ENCODE measurements at places on chromosomes 2 and 18.

DNA sequence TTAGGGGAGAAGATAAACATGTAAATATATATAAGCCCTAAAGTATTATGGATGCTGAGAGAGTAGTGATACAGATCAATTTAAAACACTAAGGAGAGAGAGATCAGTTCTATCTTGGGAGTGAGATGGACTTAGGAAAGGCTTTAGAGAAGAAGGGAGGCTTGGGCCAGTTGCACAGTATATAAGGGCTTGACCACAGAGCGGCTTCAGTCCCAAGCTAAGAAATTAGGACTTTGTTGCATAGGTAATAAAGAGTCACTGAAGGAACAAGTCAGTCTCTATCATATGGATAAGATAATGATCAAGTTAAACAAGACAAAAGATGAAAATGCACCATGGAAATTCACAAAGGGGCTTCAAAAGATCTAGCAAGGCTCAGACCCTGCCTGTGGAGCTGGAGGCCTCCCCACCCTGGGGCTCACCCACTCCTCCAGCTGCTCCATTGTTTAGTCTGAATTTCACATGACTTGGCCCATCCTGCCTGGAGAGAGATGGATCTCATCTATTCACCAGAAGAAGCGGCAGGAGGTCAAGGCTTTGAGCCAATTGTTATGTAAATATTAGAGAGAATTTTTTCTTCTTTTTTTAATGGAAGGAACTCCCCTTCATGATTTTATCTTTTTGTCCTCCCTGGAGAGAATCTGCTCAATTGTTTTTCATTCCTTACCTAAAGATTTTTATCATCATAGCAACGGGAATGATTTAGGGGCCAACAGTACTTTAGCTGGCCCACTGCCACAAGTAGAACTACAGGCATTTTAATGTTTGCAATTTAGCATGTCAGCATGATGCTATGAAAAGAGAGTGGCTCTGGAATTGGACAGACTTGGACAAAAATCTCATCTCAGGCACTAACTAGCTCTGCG lies 44.0 kb downstream of the GYPC start:
- no peak for DNase-seq

GRCh38 chr2:2318949-2319348 lies 12.1 kb downstream of the MYT1L start:
- DNase-seq, result no peak

GRCh38 chr18:12722731-12723130 lies 19.9 kb downstream of the PSMG2 start:
- DNase-seq, result no peak

DNA sequence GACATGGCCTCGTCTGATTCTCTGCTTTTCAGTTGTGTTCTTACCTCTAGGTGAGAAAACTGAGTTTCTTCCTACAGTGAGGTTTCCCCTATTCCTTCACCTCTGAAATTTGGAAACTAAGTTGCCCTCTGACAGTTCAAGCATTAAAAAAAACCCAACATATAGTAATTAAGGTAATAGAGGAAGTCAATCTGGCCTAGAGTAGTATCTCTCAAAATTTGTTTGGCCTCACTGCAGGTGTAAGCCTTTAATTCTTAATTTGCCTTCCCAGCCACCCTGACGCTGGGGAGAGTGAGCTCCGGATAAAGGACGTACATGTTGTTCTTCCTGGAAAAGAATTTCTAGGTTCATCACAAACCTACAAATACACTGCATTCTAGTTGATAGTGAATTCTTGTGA lies 1.4 kb downstream of the CAD start:
- no peak for DNase-seq

DNA sequence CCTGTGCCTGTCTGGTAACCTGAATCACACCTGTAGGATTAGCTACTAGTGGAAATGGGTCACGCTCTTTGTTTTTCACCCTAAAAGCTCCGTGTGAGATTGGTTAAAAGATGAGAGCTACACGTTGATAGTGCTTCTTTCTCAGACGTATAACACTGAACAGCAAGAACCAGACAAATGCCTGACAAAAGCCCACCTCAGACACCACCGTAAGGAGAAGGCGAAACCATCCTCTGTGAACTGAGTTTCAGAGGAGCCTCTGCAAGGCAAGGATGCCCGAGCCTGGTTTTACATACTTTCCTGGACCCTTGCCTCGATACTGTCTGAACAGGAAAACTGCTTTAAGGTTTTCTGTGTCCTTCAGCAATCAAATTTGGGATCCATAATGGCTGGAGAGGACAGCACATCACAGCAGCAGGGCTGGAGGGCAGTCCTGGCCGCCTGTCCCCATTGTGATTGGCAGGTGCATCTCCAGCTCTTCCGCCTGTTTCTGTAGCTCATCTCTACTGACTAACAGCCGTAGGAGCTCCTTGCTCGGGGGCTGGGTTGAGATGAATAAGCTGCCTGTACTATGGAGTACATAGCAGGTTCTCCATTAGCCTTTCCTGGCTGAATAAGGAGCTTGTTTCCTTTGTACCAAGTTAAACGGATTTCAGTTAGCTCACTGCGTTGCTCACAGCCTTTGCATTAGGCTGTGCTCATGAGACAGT lies 155.5 kb downstream of the MYT1L start:
- no peak for DNase-seq

- DNase-seq, result no peak
Measured at GRCh38 chr2:133561045-133561852, 7.0 kb downstream of the NCKAP5 start.

DNA sequence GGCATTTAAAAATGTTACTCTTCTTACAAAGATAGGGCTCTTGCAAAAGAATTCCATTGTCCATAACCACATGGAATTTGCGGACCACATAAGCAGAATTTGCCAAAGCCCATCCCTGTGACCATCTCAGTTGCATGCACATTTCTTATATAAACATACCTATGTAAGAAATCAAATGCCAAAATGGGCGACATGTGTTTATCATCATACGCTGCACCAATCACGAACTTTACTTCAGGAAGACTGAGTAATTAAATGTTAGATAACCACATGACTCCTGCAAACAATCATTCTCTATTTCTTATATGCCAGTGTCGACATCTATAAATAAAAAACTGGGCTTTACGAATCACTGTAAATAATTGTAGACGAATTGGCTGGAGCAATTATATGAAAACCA lies 186.1 kb upstream of the RBMS1 start:
- DNase-seq, result no peak

GRCh38 chr2:62577994-62578781 lies 72.2 kb upstream of the TMEM17 start:
- no peak for DNase-seq

GRCh38 chr2:211867845-211868451 lies 670.7 kb downstream of the ERBB4 start:
- no peak for DNase-seq

DNA sequence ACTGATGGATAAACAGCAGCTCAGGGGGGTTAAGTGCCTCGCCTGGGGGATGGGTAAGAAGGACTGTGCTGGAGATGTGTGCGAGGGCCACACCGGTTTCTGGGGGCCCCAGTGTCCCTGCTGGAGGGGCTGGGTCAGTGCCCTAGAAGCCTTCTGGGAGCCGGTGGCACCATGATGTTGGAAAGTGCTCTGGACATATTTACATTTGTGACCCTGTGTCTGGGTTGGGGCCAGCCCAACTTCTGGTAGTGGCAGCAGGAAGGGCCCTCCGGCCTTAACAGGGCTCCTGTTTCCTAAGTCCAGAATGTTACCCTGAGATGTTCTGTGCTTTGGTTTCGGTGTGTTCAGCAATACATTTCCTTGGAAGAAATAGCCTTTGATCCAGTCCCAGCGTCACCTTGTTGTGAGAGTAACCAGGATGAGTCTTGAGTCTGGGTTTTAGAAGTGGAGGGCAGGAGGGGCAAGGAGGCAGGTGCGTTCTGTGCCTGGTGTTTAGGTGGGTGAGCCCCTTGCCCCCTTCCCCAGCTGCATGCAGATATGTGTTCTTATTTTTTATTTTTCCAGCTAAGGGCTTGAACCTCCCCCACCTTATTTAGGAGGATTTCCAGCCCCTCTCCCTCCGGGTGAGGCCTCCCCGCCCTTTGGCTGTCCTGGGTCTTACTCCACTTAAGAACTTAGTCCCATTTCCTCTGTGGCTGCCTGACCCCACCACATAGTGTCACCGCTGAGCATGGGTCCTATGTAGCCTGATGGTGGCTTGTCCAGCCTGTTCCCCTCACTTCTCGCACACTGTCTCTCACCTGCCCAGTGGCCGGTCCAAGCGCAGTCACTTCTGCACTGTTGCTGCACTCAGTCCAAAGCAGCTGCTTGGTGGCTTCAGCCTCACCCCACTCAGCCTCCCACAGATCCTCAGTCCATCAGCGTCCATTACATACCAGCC lies 132.7 kb upstream of the HS6ST1 start:
- no peak for DNase-seq

DNA sequence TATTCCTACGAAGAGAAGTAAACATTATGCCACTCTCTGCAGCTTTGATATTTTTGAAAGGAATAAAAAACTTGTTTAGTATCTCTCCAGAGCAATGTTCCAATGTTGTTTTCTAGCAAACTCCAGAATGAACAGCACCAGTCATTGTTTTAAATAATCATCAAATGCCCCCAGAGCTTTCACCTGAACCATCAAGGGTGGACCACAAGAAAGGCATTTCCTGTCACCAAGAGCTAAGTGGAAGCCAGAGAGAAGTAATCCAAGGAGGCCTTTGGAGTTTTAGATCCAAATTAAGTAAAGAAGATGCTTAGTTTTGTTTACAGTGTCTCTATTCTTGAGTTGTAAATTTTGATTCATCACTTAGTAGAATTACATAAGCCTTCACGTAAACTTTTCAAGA lies 559.0 kb downstream of the ARHGAP15 start:
- DNase-seq, result no peak

- peak; percentile 56 for DNase-seq
Measured at GRCh38 chr2:54570925-54571694, 115.0 kb downstream of the SPTBN1 start.

- no peak for DNase-seq
Measured at GRCh38 chr18:33616556-33616955, 38.5 kb downstream of the ASXL3 start.

GRCh38 chr2:152583512-152584229 lies 133.6 kb downstream of the PRPF40A start:
- no peak for DNase-seq

- DNase-seq, result no peak
Measured at GRCh38 chr2:26859622-26860021, 11.7 kb downstream of the DPYSL5 start.

DNA sequence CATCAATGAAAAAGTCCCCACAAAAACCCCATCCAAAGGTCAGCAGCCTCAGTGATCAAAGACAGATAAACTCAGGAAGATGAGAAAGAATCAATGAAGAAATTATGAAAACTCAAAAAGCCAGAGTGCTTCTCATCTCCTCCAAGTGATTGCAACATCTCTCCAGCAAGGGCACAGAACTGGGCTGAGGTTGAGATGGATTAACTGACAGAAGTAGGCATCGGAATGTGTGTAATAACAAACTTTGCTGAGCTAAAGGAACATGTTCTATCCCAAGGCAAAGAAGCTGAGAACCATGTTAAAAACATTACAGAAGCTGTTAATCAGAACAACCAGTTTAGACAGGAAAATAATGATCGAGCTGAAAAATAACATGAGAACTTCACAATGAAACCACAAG lies 442.8 kb upstream of the SYT4 start:
- DNase-seq, result no peak

DNA sequence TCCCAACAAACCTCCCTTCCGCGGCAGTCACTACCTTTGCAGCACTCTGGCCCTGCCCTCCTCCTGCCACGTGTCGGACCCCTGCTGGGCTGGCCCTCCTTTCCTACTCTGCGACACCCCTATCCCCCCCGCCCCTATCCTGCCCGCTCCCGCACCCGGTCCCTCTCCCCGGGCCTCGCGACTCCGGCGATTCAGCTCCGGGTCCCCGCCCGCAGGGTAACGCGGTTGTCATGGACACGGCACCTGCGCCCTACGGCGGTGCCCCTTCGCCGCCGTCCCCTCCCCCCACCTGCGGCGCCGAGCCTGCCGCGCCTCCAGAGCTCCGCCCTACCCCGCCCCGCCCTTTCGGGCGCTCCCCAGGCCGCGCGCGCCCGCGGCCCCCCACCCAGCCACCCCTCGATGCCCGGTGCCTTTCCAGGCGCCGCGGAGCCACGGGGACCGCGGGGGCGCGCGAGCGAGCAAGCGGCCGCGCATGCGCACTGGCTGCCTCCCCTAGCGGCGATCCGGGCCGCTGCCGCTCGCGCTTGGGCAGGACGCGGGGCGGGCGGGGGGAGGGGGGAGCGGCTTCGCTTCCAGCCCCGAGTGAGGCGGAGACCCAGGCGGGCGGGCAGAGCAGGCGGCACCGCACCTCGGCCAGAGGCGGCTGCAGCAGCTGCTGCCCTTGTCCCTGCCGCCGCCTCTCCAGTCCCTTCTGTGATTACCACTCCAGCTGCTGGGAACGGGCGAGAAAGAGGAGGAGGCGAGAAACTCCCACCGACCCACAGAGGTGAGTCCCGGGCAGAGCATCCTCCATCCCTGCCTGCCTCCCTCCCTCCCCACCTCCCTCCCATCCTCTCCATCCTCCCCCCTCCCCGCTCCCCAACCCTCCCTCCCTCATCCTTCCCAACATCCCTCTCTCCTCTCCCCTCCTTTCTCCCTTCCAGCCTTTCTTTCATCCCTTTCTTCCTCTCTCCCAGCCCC lies at the start of gene CTNNA2:
Gene CTNNA2, plus strand, starts transcription at position 610 of the 960 bp plus-strand sequence.
- DNase-seq, result no peak

DNA sequence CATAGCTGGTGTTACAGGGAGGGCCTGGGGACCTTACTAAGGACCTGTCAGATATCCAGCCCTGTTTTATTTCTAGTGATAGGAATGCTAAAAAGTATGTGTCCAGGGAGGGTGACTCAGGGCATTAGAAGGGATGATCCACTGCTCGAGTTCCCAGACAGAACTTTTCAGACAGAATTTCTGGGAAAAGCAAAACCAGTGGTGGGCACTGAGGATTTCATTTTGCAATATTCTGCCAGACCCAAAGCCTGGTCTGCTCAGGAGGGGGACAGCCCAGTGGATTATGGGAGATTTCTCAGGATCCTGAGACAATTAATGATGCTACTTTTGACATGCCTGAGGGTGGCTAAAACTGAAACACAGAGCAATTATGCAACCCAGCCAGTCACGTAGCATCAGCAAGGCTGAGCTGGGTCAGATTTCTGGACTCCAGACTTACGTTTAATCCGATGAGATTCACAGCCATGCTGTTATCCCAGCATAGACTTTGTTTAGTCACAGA lies 4.7 kb upstream of the KCNE4 start:
- no peak for DNase-seq

- DNase-seq, result no peak
Measured at GRCh38 chr2:176484838-176485237, 215.6 kb downstream of the MTX2 start.

Data from stimulated activated CD8-positive, alpha-beta memory T cell treated with anti-CD3 and anti-CD28 coated beads, Interleukin-7, amount 100 ng/mL, for 48 hours (primary cell).